ENCODE measurements at places on chromosomes 1 and 21.
A peak's percentile ranks its signal among the peaks of the same experiment; 100 is the strongest.

DNA sequence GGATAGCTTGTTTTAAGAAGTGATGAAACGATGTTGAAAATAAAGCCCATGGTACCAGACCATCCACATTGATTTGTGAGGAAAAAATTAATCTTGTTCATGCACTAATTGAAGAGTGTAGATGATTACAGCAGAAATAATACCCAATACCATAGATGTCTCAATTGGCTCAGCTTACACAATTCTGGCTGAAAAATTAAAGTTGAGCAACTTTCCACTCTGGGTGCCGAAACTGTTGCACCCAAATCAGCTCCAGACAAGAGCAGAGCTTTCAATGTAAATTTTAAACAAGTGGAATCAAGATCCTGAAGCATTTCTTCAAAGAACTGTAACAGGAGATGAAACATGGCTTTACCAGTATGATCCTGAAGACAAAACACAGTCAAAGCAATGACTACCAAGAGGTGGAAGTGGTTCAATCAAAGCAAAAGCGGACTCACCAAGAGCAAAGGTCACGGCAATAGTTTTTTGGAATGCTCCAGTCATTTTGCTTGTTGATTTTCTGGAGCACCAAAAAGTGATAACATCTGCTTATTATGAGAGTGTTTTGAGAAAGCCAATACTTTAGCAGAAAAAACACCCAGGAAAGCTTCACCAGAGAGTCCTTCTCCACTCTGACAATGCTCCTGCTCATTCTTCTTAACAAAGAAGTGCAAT, 16.1 kb upstream of the KCNA3 start:
- no peak for DNase-seq

DNA sequence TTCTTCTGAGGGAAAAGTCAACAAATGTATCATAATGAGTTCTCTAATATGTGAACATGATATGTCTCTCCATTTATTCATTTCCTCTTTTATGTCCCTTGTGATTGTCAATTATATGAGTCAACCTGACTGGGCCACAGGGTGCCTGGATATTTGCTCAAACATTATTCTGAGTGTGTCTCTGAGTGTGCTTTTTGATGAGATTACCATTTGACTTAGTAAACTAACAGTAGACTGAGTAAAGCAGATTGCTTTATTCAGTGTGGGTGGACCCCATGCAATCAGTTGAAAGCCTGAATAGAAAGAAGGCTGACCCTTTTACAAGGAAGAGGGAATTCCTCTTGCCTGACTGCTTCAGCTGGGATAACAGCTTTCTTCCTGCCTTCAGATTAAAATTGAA, 142.6 kb downstream of the SLC35F3 start:
- DNase-seq, result no peak

- DNase-seq, result no peak
Observed at GRCh38 chr1:96292141-96292540, 429.4 kb upstream of the PTBP2 start.

- DNase-seq, result peak; percentile 15
Observed at GRCh38 chr1:87404296-87404695, 75.6 kb downstream of the LMO4 start.

DNA sequence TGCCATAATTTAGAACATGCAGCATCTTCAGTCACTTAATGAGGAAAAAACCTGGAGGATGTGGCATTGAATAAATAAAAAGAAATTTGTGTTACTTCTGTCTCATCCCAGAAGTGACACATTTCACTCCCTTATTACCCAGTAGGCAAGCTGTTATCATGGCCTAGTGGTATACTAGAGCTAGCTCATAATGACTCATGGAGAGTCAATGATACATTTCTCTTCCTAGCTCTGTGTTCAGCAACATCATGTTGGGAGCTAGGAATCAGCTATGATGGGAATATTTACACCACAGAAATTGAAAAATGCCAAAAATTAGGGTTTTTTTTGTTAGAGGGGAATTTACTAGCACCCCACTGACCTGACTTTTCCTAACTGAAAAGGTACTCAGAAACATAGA, 182.7 kb downstream of the HMCN1 start:
- no peak for DNase-seq

DNA sequence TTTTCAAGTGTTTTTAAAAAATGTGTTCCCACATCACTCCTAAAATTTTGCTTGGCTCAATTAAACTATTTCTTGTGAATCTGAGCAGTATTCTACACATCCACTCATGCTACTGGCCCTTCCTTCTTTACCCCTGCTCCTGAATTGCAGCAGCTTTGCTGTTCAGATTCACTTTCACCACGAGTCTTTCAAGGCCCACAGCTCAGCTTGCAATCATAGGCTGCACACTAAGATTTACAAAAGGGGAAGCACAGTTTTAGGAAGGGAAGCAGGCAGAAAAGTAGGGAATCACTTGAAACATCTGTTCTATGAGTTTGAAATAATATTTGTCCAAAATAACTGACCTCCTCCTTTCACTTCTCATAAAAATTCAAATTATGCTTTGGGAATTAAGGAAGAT, 70.9 kb upstream of the EDEM3 start:
- DNase-seq, result no peak

- DNase-seq, result no peak
Observed at GRCh38 chr21:14955936-14956520, 108.8 kb downstream of the NRIP1 start.

- DNase-seq, result no peak
Observed at GRCh38 chr1:3707298-3707938, 44.8 kb upstream of the CCDC27 start.

DNA sequence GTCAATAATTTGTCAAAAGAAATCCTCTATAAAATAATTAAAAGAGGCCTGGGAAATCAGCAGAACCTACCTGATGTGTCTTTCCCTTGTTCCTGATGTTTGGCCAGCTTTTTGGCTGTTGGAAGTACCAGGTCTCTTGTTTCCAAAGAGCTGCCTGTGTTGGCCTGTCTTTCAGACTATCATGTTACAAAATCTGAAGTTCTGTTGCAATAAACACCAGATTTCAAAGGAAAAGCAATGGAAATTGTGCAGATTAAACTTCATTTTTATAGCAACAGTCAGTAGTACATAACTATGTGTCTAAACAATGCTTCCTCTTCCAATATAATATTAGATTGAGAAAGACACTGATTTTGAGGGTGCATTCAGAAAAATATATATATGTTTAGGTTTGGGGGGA, 647.2 kb upstream of the CXADR start:
- no peak for DNase-seq

DNA sequence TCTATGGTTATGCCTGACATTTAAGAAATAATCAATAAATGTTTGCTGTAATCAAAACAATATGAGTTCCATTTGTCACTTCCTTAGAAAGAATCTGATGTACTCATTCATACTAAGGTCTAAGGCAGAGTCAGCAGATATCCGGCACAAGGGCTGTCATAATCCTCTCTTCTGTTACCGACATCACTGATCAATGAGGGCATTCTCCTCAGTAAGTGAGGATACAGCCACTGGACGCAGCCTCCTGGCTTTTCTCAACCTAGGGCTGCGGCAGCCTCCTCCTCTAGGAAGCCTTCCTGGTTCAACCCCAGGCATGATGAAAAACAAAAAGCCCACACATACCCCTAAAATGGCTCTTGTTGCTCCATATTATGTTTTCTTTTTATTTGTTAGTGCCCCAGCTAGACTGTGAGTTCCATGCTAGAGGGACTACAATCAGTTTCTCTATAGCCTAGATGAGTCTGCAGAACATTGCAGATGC, 40.7 kb upstream of the TENT5C start:
- no peak for DNase-seq

Data from LoVo (cell line).